ENCODE measurements at places on chromosomes 16 and 17.

- peak; percentile 63 for DNase-seq
These were observed at the start of gene LITAF for GRCh38 chr16:11586856-11587642. TSS of gene LITAF (minus strand) at chr16:11586919. CDS start at chr16:11556730, 30,189 bp downstream.

DNA sequence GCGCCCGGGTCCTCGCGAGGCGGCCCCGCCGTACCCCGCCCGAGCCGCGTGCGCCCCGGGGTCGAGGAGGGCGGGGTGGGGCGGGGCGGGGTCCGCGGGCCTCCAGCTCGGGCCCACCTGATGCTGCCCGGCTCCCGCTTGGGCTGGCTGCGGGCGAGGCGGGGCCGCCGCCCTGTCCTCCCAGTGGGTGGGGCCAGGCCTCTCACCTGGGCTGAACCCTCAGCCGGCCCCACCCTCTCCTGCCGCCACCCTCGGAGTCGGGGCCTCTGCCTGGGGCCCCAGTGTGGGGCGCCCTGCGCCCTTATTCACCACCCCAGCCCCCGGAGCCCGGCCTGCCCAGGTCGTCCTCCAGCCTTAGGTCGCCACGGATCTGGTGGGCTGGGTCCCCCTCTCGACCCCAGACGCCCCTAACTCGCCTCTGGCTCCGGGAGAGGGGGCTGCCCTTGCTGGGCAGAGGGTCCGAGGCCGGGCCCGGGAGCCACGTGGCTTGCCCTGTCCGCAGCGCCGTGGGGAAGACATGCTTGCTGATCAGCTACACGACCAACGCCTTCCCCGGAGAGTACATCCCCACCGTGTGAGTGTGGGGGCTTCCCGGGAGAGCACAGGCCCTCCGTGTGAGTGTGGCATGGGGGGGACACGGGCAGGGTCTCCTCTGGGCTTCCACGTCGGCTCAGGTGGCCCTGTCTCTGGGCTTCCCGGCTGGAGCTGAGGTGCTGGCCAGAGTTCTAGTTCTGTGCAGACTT is 578 bp downstream of the RAC3 start:
- peak; percentile 39 for DNase-seq

GRCh38 chr17:5942687-5943086 is 127.5 kb upstream of the WSCD1 start:
- DNase-seq: no peak

DNA sequence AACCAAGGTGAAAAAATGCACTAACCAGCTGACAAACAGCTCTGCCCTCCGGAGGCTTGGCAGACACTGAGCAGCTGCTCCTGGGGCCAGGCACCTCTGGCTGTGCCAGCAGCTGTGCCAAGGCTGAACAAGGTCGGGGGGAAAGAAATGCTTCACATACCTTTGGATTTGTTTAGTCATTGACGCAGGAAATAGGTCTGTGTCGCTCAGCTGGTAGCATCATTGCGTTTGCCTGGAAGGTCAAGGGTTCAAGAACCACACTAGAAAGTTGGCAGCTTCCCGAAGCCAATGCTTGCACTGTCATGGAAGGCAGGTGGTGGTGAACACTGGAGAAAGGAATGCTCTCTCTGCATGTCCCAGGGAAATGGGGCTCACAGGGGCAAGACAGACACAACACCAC is 63.5 kb downstream of the PCTP start:
- DNase-seq: no peak

DNA sequence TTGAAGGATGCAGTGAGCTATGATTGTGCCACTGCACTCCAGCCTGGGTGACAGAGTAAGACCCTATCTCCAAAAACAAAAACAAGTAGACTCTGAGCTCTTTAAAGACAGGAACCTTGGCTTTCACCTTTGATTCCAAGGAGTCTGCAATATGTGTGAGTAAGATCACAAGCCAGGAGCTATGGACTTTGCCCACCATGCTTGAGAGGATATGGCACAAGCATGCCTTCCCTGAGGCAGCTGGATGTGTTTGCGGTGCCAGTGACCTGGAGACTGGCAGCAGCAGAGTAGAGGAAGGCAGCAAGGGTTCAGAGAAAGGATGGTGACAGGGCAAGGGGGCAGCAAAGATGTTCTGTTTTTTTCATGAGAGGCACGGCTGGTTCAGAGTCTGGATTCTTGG is 14.5 kb upstream of the PRKCA start:
- no peak for DNase-seq
